ENCODE measurements at places on chromosomes 5 and 9.

GRCh38 chr5:108747111-108747773 lies 455 bp upstream of the FER start:
- DNase-seq = no peak

- no peak for DNase-seq
Measured at GRCh38 chr9:90069085-90069484, 464.3 kb downstream of the GADD45G start.

- no peak for DNase-seq
Measured at GRCh38 chr5:173281910-173282309, 46.3 kb downstream of the STC2 start.

GRCh38 chr9:89884356-89885083 lies 279.7 kb downstream of the GADD45G start:
- DNase-seq = no peak

DNA sequence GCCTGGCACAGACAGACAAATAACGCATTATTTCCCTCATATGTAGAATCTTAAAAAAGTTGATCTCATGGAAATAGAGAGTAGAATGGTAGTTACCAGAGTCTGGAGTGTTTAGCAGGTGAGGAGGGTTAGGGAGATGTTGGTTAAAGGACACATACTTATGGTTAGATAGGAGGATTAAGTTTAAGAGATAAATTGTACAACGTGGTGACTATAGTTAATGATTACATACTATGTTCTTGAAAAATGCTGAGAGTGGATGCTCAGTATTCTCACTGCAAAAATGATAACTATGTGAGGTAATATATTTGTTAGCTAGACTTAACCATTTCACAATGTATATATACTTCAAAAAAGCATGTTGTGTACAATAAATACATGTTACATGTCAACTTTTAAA lies 38.0 kb downstream of the CERT1 start:
- no peak for DNase-seq

DNA sequence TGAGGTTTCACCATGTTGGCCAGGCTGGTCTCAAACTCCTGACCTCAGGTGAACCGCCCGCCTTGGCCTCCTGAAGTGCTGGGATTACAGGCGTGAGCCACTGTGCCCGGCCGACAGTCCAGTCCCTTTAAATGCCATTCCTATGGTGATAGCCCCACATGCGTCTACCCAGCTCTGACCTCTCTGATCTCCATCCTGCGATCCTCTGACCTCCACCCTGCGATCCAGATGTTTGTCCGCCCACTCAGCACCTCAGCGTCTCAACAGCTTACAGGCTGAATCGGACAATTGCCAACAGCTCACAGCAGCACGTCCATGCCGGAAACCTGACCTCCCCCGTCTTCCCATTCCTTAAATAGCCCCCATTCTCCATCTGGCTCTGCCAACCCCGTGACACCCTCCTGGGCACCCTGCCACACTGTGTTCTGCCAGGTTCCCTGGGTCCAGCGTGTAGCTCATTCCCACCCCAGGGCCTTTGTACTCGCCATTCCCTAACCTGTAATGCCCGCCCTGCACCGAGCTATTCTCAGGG lies 44.0 kb upstream of the RNU6ATAC start:
- no peak for DNase-seq

DNA sequence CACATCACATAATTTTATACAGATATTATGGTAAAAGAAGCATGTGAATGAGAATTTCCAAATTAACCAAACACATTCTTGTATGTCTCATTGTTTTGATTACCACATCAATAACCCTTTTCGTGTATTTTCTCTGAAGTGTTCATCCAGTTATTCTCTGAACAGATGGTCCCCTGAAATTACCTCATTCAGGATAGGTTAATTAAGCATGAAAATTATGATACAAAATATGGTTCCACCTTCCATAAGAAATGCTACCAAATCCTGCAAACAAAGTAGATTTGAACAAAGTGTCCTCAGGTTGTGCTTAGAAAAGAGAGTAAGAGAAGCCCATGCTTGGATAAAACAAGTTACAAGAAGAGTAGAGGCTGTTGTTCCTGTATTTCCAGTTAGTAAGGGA lies 83.1 kb upstream of the LMNB1 start:
- DNase-seq = no peak

GRCh38 chr5:158819095-158819494 lies 280.6 kb downstream of the EBF1 start:
- no peak for DNase-seq

DNA sequence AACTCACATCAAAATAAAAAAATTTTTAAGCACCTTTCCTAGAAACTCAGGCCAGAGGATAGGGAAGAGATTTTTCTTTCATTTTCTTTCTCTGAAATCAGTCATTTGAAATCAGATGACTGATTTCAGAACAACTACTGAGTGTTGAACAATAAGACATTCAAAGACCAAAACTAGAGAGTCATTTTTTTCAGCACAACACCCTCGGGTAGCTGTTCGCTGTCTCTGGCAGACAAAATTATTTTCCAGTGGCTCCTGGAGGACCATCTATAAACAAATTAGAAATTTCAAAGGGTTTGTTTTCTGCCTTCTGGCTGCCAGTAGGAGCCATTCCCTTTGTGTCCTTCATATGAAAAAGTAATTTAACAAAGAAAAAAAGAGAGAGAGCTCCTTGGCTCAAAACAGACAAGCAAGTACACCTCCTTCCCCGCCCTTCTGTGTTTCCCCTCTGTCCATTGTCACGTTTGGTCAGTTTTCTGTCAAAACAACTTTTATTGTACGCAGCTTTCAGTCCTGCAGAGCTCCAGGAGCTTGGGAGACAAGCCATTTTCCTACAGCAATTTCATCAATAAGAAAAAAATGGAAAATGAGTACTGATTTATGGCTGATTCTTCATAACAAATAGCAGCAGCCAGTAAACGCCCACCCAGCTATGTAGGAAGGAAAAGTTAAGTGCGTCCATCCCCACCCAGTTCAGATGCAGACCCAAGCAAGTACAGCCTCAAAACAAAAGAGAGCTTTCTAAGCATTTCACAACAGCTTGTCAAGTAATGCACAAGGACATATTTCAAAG lies 405.2 kb downstream of the ZNF608 start:
- no peak for DNase-seq

GRCh38 chr5:72042097-72042496 lies 65.2 kb upstream of the MAP1B start:
- no peak for DNase-seq

DNA sequence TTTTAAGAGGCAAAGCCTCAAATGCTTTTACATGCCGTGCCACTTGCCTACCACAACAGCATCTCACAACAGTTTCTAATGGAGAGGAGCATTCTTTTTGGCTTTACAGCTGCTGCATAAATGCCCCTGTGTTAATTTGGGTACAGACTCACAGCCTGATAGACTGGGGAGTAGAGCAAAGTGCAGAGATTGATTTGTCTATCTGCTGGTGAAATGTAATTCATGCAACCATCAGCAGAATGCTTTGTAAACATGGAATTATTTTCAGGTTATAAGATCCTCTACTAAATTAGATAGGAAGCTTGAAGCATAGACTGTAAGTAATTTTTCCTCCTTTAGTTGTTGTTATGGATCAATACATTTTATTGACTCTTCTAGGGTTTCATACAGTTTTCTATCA lies 170.3 kb downstream of the CD180 start:
- no peak for DNase-seq

GRCh38 chr5:147073098-147073497 lies 161.7 kb upstream of the STK32A start:
- DNase-seq = no peak

DNA sequence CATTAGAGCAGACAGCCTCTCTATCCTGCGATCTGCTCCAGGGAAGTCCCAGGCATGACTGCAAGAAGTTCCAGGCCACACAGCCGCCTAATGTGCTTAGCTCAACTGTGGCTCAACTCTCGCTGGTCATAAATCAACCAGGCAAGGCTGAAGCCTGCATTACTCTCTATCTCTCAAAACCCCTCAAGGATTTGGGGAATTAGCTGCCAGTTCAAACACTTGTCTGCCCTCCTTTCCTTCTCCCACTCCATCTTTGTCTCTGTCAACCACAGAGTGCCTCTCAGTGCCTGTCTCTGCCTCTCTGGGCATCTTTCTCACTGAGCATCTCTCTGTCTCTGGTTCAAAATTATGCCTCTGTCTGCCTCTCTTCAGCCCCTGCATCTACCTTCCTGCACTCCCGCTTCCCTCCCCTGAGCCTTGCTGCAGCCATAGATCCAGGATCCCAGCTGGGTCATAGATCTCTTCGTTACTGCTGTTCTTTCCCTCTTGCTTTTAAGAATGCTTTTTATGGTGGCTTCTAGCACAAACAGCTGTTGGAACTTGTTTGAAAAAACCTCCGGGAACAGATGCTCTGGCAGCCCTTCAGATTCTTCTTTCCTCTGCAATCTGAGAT lies 27.9 kb upstream of the GALNT10 start:
- no peak for DNase-seq

DNA sequence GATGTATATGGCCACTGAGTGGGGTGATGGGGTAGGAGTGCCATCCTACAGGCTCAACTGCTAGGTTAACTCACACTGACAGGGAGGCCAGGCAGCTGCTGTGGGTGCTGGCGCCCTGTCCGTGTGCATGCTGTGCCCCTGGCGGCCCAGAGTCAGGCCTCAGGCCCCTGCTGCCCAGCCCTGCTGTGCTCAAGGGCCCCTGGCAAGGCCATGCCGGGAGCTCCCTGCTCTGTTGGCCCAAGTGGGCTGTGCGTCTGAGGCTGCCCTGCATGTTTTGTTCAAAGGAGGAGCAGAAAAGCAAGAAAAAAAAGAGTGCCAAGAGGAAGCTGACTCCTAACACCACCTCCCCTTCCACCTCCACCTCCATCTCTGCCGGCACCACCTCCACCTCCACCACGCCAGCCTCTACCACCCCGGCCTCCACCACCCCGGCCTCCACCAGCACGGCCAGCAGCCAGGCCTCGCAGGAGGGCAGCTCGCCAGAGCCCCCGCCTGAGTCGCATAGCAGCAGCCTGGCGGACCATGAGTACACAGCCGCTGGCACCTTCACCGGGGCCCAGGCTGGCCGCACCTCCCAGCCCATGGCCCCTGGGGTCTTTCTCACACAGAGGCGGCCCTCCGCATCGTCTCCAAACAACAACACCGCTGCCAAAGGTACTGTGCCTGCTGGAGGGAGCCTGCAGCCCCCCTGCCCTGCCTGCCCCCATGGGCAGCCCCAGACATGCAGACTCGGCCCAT lies 100.1 kb downstream of the PHF2 start:
- no peak for DNase-seq

DNA sequence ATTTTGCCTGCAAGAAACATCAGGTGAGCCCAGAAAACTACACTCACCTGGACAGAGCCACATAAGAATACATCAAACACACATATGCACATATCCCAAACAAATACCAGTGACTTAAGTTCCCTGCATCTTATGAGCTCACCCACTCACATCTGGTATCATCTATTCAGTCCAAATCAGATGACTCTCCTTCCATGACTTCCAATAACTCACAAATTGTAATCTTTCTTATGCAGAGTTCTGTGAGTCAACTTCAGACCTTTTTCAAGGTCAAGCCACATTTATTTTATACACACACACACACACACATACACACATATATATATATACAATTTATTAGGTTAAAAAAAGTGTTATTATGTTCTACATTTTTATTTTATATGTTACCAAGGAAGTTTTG lies 1711.9 kb upstream of the CDH9 start:
- DNase-seq = no peak

DNA sequence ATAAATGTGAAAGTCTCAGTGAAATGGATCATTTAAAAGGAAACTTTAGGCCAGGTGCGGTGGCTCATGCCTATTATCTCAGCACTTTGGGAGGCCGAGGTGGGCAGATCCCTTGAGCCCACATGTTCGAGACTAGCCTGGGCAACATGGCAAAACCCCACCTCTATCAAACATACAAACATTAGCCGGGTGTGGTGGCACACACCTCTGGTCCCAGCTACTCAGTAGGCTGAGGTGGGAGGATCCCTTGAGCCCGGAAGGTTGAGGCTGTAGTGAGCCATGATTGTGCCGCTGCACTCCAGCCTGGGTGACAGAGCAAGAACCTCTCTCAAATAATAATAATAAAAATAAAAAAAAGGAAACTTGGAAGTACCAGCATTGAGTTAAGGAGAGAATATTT lies 176.1 kb downstream of the HSPA4 start:
- DNase-seq = no peak

- no peak for DNase-seq
Measured at GRCh38 chr5:175655411-175655810, 2.5 kb upstream of the HRH2 start.

- no peak for DNase-seq
Measured at GRCh38 chr5:114367029-114367428, 5.2 kb downstream of the KCNN2 start.

DNA sequence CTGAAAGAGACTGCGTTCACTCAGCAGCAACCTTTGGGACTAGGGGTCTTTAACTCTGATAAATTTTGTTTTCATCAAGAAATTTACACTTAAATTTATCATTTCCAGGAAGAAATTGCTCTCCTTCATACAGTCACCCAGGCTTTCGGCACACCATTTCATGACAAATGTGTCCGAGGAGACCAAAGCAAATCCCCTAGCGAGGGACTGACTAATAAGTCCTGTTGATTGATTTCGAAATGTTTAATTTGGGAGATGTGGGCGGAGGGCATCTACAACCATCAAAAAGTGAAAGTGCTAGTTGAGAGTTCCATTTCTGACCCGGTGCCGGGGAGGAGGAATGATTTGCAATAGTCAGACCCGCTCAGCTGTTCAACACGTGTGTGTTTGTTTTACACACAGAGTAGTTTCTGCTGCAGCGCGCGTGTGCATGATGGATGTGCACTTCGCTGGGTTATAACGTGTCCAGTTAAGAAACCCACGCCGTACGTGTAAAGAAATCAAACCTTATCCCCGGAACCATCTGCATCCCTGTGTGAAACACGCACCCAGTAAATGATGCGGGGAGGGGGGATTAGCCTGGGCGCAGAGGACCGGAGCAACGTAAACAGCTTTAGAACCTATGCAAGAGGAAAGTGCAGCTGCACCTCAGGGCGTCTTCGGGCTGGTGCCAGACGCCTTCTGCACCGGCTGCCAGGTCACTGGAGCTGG lies 845 bp upstream of the NR4A3 start:
- DNase-seq = no peak

GRCh38 chr9:127626752-127627493 lies 14.8 kb downstream of the STXBP1 start:
- DNase-seq = no peak

DNA sequence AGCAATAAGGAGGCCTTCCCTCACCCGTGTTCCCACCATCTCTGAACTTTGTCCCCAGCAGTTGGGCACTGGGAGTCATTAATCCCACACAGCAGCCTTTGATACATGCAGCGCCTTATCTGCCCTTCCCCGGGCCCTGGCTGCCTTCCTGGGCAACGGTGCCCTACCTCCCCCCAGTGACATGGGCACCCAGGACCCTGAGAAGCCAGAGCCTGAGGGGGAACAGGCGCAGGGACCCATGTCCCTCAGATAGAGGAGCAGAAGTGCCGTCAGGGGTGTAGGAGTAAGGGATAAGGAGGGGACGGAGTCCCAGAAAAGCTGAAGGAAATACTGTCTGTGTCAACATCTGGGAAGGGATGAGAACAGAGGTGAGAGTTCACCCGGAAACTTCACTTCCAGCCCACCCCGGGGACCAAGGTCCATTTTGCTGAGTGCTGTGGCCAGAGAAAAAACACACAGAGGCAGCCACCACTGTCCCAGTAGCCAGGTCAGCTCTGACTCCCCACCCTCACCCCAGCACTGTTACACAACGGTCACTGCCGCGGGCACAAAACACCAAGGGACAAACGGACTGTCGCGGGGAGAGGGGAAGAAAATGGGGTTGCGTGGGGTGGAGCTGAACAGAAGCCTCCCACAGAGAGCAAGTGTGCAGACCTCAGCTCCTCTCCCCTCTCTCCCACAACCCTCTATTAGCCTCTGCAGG lies 3.8 kb downstream of the PCDH1 start:
- no peak for DNase-seq

GRCh38 chr9:20419533-20419932 lies 202.8 kb downstream of the MLLT3 start:
- DNase-seq = no peak

GRCh38 chr5:76180814-76181805 lies 97.9 kb downstream of the SV2C start:
- DNase-seq = no peak
